ENCODE measurements at places on chromosomes 12 and 14.

- no peak for DNase-seq
Measured at GRCh38 chr14:82341261-82341810, 807.7 kb upstream of the SEL1L start.

GRCh38 chr14:36505892-36506731 lies 13.9 kb downstream of the NKX2-1 start:
- DNase-seq: no peak

GRCh38 chr12:108126990-108127501 lies 2.0 kb upstream of the WSCD2 start:
- DNase-seq: no peak

DNA sequence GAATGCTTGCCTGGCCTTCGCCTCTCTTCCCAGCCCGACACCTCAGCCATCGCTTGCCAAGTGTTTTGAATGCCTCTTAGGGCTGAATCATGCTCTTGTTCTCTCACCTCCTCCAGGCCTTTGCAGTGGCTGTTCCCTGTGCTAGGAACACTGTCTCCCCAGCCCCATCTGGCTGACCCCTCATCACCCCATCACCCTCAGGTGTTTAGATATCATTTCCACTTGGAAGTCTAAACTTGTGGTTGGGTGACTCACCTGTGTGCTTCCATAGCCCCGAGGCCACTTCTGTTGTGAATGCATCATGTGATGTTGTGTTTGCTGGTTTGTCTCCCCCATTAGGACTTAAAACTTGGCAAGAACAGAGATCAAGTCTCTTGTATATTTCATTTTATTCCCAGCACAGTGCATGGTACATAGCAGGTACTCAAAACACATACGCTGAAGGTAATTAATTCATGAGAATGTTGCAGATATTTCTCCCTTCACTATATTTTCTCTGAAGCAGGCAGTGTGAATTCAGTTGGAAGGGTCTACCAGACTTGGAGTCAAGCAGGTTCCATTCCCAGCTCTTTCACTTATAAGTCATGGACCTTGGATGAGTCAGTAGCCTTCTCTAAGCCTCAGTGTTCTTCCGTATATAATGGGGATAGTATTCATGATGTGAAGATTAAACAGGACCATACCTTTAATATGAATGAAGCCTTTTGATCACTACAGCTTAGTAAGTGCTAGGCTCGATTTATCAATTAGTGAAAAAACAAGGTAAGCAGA lies 67.8 kb downstream of the HRK start:
- DNase-seq: peak; percentile 89

DNA sequence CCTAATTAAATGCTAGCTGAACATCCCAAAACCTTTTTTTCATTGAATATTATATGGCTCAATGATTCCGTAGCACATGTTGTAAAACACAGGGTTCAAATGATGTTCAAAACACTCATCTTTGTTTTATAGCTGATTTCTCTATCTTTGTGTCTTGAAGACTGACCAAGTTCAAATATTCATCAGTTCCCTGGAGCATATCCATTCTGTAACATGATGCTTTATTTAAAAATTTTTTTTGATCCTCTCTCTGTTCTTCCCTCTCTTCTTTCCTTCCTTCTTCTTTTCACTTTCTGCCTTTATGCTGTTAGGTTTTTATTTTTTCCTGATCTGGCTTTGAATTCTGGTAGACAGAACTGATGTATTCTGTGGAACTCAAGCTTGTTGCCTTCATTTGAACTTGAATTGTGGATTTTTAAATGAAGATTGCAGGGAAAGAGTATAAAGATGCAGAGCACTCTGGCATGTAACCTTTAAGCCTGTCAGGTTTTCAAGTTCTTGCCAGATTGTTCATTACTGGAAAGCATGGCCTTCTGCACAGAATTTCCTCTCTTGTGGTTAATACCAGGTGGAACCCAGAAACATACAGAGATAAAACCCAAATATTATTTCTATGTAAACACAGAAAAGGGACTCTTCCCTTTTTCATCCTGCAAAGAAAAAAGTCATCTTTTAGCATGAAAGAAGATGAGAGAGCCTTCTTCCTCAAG lies 39.5 kb downstream of the PROX2 start:
- no peak for DNase-seq

Measured in M059J (cell line).